Fibroblast of the conjunctiva (primary cell): ENCODE measurements at places on chromosomes 3 and 15.

GRCh38 chr3:109924196-109924595 lies 586.9 kb upstream of the DPPA4 start:
- DNase-seq: no peak

DNA sequence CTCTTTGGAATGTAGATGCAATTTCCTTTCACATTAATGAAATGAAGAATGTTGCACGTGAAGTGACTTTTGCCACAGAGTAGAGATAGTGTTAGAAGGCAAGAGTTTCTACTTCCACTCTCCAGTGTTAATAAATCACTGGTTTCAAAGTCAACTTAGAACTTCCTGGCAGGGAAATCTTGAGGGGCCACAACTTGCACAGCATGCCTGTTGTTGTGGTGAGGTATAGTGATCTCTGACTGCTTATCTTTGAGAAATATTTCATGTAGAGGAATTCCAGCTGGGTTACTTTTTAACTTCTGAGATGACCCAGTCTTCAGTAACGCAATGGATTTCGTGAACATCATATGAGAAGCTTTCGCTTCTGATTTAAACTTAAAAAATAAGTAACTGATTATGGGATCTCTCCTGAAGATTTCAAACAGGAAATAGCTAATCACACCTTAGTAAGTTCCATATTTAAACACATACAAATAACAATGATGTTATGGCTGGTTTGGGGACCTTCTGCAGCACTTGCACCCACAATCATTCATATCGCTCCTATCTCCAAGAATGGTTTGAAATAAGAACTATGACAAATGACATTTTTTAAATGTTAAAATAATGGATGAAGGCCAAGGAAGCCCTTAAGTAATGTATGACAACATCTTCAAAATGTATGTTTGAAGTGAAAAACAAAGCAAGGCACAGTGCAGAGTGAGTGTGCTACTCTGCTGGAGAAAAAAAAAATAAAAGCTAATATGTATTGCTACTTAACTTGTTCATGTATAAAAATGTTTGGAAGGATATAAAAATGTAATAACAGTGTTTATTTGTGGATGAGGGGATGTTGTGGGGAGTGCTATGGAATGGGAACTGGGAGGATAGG lies 726.5 kb upstream of the NECTIN3 start:
- DNase-seq: no peak

DNA sequence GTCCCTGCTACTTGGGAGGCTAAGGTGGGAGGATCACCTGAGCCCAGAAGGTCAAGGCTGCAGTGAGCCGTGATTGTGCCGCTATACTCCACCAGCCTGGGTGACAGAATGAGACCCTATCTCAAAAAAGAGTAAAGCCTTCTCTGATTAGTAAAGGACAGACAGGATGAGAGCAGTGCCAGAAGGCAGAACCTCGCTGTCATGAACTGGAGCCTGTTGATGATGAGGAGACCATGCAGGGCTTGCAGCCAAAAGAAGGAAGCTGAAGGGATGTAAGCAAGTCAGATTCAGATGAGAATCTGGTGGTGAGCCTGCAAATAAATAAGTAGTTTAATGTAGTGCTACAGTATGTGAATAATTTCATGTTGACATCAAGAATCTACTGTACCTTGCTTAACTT lies 52.8 kb downstream of the USP50 start:
- DNase-seq: no peak

DNA sequence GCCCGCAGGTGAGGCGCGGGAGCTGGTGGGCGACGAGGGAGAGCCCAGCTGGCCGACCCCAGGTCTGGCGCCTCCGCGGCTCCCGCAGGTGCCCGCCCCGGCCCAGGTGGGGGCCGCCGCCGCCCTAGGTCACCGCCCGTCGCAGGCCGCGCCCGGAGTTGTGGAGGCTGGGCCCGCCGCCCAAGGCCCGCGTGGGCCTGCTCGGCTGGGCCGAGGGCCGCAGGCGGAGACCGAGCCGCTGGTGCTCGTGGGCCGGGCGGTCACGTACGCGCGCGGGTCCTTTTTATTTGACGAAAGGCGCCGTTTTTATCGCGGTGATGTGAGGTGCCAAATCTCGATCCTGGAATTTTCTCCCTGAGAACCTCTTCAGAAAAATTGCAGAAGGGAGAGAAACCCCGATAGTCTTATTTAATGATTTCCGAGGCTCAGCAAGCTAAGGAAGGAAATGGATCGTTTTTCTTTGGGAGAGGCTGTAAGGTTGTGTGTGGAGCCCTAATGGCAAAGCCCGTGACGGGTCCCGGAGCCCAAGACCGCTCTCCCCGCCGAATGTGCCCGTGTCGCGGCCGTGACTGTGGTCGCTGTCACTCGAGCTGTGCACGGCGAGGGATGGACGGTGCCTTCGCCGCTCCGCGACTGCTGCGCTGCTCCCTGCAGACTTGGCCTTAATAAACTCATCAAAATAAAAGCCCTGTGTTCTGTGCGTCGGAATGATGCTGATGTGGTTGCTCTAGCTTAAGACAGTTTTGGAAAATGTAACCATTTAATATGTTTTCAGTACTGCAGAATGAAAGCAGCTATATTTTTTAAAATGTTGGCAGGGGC lies 612 bp downstream of the APPL1 start:
- DNase-seq: peak; percentile 40

DNA sequence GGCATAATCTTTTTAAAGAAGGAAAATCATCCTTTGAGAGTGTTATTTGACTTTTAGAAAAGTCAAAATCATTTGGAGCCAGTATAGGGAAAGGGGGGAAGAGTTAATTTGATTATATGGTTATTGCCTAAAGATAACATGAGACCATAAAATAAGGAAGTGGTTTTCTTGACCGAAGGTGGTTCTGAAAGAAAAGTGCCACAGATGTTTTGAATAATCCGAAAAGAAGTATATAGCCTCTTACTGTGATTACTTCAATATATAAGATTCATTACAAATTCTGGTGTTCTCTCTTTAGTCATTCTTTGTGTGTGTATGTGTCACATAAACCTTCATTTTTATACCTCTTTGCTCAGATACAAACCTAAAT lies 1.1 kb downstream of the DNAJB11 start:
- no peak for DNase-seq
